A549 treated with CpdA at 1 μM for 4 hours (cell line): ENCODE measurements at places on chromosomes 2 and 18. TPM values are rescaled to one million over a fixed set of nuclear protein-coding genes. Genes with fewer than 3 reads are reported as not detected.

The MZT2B gene
- 246 to 454 TPM (median 400 TPM) in 5 replicates for total RNA-seq

The TEKT4 gene
- total RNA-seq, result 0.02 TPM in 1 of 5 replicates, not detected in the others

The CCDC178 gene
- total RNA-seq, result not detected in 5 replicates

The BCL11A gene
- total RNA-seq, result 0.03 to 0.23 TPM (median 0.06 TPM) in 4 of 5 replicates, not detected in the other

The TCF23 gene
- not detected in 5 replicates for total RNA-seq

The ACADL gene
- total RNA-seq, result 0.03 to 0.07 TPM (median 0.06 TPM) in 4 of 5 replicates, not detected in the other
